Stromal cell of bone marrow (primary cell): ENCODE measurements at places on chromosomes 11 and 22.

DNA sequence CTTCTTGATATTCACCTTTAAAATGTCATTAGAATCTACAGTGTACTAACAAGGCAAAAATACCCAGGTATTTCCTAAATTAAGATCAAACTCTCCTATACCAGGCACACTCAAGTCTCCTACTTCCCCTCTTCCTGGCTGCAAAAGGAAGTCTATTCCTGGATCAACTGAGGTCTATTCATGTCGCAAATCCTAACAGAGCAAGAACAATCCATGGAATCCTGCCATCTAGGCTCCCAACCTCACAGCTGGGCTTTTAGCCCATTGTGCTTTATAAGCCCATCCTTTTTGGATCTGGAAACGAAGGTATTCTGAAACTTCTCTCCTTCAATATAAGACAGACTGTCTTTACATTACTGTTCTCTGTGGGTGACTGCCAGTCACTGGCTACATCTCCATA is 161.8 kb downstream of the SOX6 start:
- DNase-seq, result no peak

DNA sequence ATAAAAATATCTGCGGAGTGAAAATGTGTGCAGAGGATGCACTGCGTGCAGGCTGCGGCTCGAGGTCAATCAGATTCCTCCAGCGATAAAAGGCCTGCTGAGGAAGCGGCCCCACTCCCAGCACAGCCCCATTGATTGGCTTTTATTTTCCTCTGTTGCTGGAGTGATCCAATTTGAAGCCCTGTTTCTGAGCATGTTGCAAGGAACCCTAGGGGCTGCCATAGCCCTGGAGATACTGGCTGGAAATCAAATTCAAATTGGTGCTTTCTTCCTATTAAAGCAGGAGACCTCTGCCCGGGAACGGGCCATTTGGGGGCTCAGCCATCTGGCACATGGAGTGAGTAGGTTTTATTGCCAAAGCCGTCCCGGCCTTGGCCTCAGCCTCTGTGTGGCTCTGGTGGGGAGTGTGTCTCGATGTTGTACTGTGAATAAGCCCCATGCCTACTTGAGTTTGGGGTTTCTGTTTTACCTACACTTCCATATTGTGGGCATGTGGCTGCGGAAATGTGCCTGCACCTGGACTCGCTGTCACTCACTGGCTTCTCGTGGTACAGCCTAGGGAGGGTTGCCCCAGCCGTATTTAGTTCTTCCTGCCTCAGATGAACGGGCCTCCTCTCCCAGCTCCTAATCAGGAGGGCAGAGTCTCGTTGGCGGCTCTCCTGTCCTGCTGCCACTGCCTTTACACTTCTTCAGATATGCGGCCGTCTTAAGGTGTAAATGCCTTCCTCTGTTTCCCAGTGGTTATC is 25.6 kb downstream of the PARVB start:
- no peak for DNase-seq

GRCh38 chr11:34168642-34169420 is 63.4 kb downstream of the NAT10 start:
- DNase-seq, result no peak

- DNase-seq, result no peak
These were observed 135.3 kb downstream of the CCDC34 start for GRCh38 chr11:27227736-27228135.

- DNase-seq, result no peak
These were observed 4.4 kb downstream of the CST6 start for GRCh38 chr11:66015936-66016792.
